ENCODE measurements at places on chromosomes 1 and 21.

- no peak for DNase-seq
Observed at GRCh38 chr1:25519624-25520023, 23.8 kb upstream of the LDLRAP1 start.

GRCh38 chr1:110719908-110720307, 45.2 kb upstream of the KCNA3 start:
- no peak for DNase-seq

- no peak for DNase-seq
Observed at GRCh38 chr1:23402286-23403037, 22.1 kb downstream of the TCEA3 start.

DNA sequence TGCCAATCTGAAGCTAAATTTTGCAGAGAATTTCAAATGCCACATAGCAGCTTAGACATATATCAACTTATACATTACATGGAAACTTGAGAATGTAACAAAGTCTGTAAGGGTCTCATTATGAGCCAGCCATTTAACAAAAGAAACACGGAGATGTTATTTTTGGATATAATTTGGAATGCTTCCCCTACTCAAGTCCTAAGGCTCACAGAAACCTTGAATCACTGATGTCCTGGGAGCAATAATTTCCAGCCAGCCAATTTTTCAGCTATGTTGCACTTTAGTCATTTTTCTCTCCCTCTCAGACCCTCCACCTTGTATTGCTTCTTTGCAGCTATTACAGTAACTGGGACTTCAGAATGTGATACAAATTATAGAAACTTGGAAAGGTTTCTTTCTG, 56.9 kb downstream of the EIF2B3 start:
- DNase-seq, result no peak

- DNase-seq, result peak; percentile 69
Observed at GRCh38 chr1:8427493-8427892, 109.6 kb downstream of the SLC45A1 start.

GRCh38 chr1:247281001-247281574, 25.2 kb downstream of the VN1R5 start:
- no peak for DNase-seq

DNA sequence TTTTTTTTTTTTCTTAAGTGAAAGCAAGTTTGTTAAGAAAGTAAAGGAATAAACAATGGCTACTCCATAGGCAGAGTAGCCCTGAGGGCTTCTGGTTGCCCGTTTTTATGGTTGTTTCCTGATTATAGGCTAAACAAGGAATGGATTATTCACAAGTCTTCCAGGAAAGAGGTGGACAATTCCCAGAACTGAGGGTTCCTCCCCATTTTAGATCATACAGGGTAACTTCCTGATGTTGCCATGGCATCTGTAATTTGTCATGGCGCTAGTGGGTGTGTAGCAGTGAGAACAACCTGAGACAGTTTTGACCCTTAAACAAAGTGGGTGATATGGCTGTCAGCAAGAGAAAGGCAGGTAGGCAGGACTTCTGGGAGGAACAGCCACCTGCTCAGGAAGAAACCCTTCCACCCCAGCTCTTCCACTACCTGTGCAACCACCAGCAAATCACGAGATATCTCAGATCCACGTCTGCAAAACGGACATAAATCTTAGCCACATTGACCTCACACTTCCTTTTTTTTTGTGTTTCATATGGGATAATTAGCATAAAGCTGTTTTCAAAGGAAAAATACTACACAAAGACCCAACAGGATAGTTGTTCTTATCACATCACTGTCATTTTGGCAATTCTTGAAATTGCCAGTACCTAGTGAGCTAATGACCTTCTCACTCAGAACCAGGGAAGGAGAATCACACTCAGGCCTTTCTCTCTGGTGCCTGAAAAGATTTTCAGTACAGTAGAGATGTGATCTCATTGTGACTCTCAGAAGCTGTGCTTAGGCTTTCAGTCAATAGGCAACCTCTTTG, 34.8 kb upstream of the DUSP10 start:
- peak; percentile 14 for DNase-seq

- no peak for DNase-seq
Observed at GRCh38 chr1:25707280-25708016, 90.9 kb downstream of the MAN1C1 start.
